Stimulated activated CD8-positive, alpha-beta memory T cell treated with anti-CD3 and anti-CD28 coated beads, Interleukin-15, amount 100 ng/mL, for 4 hours (primary cell): ENCODE measurements at places on chromosomes 3 and 15.

GRCh38 chr15:29135702-29136646 lies 133.6 kb downstream of the NSMCE3 start:
- no peak for DNase-seq

DNA sequence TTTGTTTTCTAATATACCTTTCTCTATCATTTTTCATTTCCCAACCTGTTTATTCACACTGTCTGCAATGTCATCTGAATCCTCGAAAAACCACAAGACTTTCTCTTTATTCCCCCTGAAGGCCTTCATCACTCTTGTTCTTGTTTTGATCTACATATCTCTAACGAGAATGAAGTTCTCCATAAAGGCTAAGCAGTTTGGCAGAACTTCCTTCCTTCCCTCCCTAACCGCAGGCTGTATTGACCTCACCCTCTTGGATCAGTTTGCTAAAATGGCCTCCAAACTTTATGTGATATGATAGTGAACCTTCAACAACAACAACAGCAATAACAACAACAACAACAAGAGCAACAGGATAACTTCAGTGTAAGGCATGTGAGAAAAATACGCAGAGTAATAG lies 392.8 kb downstream of the TIGIT start:
- no peak for DNase-seq

GRCh38 chr15:45395943-45396342 lies 17.6 kb upstream of the GATM start:
- no peak for DNase-seq

DNA sequence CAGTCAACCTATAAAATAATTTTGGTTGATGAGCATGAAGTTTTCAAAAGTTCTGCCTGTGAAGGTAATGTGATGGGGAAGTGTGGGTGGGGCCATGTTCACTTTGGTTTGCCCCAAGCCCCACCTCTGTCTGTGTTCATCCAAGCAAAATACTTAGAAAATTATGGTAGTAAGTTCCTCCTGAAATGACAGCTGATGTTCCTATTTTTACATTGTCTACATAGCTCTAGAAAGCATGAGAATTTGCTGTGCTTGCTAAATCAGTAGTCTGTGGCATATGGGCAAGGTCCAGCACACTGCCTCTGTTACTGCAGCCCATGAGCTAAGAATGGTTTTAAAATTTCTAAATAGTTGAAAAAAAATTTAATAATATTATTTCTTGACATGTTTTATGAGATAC lies 21.9 kb upstream of the CP start:
- no peak for DNase-seq

DNA sequence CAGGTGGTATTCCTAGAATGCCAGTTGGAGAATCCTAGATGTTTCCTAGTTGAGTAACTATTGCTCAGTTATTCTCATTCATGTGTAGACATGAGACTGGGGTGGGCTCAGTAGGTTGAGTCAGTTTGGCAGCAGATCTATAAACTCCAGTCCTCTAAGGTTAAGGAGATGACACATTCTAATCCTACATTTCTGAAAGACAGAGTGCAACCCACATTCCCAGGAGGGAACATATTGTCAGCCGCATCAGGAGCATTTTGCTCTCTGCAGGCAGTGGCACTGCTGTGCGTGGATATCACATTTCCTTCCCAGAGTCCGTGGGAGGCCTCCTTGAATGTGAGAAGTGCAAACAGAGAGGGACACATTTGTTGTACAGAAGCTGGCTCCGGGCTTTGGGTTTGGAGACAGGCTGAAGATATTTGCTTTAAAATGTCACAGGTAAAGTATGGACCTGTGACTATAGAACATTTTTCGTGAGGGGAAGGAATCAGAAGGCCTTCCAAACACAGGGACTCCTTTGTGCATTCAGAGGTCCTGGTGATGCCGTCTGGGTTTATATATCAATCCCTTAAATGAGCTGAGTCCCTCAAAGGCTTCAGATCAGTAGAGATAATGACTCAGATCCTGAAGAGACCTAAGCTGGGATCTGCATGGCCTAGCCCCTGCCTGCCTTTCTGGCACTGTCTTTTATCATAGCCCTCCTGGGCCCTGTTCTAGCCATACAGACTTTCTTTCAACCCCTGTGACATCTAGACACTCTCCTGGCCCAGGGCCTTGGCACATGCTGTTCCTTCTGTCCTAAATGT lies 156.5 kb downstream of the CADPS start:
- DNase-seq, result no peak

DNA sequence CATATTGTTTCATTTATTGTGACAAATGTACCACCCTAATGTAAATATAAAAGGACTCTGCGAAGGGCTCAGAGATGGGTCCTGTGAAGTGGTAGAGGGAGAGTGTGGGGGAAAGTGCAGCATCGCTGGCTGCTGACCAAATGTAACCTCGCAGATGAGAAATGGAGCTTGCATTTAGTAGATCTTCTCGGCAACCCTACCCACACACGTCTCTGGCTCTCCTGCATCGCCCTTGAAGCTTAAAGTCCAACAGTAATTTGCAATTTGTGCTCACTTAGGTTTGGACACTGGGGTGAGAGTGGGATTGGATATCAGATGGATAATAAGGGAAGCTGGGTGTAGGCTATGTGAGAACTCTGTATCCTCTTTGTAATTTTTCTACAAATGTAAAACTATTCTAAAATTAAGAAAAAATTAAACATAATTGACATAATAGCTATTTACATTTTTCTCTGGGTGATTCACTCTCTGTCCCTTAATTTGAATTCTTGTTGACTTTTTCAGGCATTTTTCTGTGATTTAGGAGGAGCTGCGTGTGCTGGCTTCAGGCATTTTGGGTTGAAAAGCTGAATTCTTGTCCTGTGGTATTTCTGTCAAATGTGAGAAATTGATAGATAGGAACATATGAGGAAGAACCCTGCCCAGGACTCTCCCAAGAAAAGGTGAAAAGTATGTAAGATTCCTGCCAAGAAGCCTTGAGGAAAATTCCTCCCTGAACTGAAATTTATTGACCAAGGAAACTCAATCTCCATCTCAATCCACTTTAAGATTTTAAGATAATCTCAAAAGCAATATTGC lies 524.7 kb upstream of the MCTP2 start:
- no peak for DNase-seq
